Cardiac muscle cell (in vitro differentiated cells and primary cell): ENCODE measurements at places on chromosomes 7 and 10. TPM values are rescaled to one million over a fixed set of nuclear protein-coding genes. Genes with fewer than 3 reads are reported as not detected.

Gene ITIH2
- 0.09 TPM in 1 of 2 replicates, not detected in the other for polyA plus RNA-seq

Gene UNC5B
- polyA plus RNA-seq, result 73.3 and 98.3 TPM in 2 replicates

Gene ZNF853
- polyA plus RNA-seq, result 16.8 and 20.8 TPM in 2 replicates

Gene PILRA
- polyA plus RNA-seq, result 2.3 and 4.0 TPM in 2 replicates

Gene MEOX2
- 0.34 and 0.52 TPM in 2 replicates for polyA plus RNA-seq

GRCh38 chr10:113381981-113382509, 170.8 kb upstream of the HABP2 start:
- DNase-seq, result no peak
- no peak overlapping the region for H3K27ac ChIP-seq
- no peaks in the 10 kb centered on the region for H3K27me3 ChIP-seq
- no peaks in the 10 kb centered on the region for H3K4me1 ChIP-seq

DNA sequence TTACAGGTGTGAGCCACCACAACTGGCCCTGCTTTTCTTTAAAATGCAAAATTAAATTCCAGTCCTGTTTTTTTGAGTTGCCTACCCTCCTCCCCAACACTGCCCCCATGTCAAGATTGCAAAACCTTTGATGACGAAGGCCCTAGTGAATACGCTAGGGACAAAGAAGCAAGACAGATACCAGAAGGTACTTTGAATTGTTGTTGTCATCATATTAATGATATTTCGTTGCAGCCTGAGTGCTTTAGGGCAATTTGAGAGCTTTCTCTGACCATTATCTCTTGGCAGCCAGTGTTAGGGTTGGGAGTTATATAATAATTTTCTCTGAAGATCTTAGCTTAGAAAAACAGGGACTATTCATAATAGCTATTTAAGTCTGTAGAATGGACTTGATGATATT, 7.1 kb downstream of the CCSER2 start:
- H3K27me3 ChIP-seq, result no peaks in the 10 kb centered on the region
- H3K4me3 ChIP-seq, result no peak overlapping the region
- DNase-seq, result no peak
- peaks cover 4% of the 10 kb centered on the region for H3K4me1 ChIP-seq
- H3K27ac ChIP-seq, result no peak overlapping the region

DNA sequence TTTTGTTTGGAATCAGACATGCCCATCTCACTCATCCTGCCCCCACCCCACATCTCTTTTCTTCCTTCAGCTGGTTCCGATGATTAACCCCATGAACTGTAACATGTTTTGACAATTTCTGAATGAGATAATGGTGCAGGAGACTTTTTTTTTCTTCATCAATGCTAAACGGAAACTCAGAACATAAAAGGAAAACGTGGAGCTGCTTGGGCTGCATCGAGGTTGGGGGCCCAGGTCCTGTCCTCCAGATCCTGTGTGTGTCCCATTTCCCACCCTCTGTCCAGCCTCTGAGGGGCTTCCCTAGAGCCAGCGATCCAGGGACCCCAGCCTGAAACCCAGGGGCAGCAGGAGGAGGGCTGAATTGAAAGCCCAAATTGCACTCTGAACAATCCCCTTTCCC, 263.8 kb upstream of the GRB10 start:
- DNase-seq, result no peak
- H3K27me3 ChIP-seq, result no peaks in the 10 kb centered on the region
- H3K4me3 ChIP-seq, result no peak overlapping the region

DNA sequence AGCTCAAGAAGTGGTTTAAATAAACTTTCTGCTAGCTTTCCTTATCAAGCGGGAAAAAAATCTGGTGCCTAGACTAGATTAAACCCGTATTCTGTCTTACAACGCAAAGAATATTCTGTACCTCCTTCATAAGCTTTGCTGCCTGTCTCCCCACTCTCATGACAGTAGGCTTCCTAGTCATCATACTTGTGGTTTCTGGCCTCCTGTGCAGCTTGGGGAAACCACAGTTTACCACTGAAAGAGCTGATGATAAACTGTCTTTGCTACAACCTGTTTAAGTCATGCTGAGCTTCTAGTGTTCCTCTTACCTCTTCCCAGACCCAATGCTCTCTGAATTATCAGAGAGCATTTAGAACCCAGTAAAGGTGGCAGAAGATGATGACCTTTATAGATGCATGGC, 55.0 kb downstream of the PODXL start:
- H3K27ac ChIP-seq, result peak overlapping the region; percentile 66
- no peak for DNase-seq
- peaks cover 24% of the 10 kb centered on the region for H3K36me3 ChIP-seq

DNA sequence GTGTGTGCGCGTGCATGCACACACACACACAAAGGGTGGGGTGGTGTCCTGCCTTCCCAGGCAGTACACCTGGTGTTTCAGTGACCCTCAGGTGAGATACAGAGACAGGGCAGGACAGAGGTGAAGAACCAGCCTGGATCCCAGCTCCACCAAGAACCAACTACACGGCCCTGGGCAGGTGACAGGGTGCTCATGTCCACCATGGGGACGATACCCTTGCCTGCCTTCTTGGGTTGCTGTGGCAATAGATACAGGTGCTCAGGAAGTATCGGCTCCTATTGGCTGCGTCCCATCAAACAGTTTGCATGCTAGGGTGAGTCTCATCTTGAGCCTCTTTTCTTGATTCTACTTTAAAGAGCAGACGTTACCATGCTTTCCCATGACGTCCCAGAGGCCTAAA, 33.7 kb upstream of the CXCL12 start:
- no peaks in the 10 kb centered on the region for H3K4me1 ChIP-seq
- H3K27ac ChIP-seq, result no peak overlapping the region
- no peak overlapping the region for H3K4me3 ChIP-seq
- DNase-seq, result no peak

GRCh38 chr10:6748981-6749635, 169.0 kb upstream of the PRKCQ start:
- H3K4me3 ChIP-seq, result no peak overlapping the region
- H3K4me1 ChIP-seq, result no peaks in the 10 kb centered on the region
- DNase-seq, result no peak
- no peak overlapping the region for H3K27ac ChIP-seq

GRCh38 chr10:111116211-111116610, 39.4 kb downstream of the ADRA2A start:
- H3K27me3 ChIP-seq, result no peaks in the 10 kb centered on the region
- H3K27ac ChIP-seq, result no peak overlapping the region

- no peak overlapping the region for H3K27ac ChIP-seq
- H3K4me1 ChIP-seq, result no peaks in the 10 kb centered on the region
- no peak for DNase-seq
- no peaks in the 10 kb centered on the region for H3K36me3 ChIP-seq
These were observed 59.8 kb upstream of the CYP2C9 start for GRCh38 chr10:94878649-94879048.

- H3K4me3 ChIP-seq, result no peak overlapping the region
- no peaks in the 10 kb centered on the region for H3K27me3 ChIP-seq
- DNase-seq, result no peak
- no peaks in the 10 kb centered on the region for H3K36me3 ChIP-seq
- H3K4me1 ChIP-seq, result no peaks in the 10 kb centered on the region
These were observed 470.7 kb upstream of the KLF6 start for GRCh38 chr10:4255751-4256150.

GRCh38 chr7:18901982-18902421, 215.4 kb downstream of the TWIST1 start:
- H3K27me3 ChIP-seq, result no peaks in the 10 kb centered on the region
- no peak overlapping the region for H3K27ac ChIP-seq
- H3K4me1 ChIP-seq, result no peaks in the 10 kb centered on the region
- no peak for DNase-seq

GRCh38 chr7:120988591-120989256, at the start of gene CPED1:
TSS of gene CPED1 (plus strand) at chr7:120988711. CDS start at chr7:120989622, 911 bp downstream.
- H3K36me3 ChIP-seq, result no peaks in the 10 kb centered on the region
- peaks cover 9% of the 10 kb centered on the region for H3K4me1 ChIP-seq
- H3K27me3 ChIP-seq, result no peaks in the 10 kb centered on the region
- H3K4me3 ChIP-seq, result peak within 1 kb of the TSS; percentile 21

DNA sequence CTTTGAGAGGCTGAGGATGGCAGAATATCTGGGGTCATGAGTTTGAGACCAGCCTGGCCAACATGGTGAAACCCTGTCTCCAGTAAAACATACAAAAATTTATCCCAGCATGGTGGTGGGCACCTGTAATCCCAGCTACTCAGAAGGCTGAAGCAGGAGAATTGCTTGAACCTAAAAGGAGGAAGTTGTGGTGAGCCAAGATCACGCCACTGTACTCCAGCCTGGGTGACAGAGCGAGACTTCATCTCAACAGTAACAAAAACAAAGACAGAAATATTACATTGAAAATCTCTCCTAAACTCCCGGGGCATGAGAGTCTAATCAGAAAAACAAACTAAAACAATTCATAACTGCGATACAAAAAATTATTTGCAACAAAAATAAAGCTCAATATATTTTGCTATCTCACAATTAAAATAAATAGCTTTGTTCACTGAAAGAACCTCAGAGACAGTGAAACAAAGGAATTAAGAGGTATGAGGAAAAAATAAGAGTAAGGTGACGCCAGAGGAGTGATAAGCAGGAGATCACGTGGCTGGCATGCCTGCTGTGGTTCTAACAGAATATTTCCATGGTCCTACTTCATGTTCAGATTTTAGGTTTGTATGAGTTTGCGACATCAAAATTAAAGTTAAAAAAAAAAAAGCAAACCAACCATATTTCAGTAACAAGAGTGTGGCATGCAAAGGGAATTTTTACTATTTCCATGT, 527.7 kb upstream of the POM121L12 start:
- no peak overlapping the region for H3K27ac ChIP-seq
- no peaks in the 10 kb centered on the region for H3K4me1 ChIP-seq
- H3K27me3 ChIP-seq, result no peaks in the 10 kb centered on the region

DNA sequence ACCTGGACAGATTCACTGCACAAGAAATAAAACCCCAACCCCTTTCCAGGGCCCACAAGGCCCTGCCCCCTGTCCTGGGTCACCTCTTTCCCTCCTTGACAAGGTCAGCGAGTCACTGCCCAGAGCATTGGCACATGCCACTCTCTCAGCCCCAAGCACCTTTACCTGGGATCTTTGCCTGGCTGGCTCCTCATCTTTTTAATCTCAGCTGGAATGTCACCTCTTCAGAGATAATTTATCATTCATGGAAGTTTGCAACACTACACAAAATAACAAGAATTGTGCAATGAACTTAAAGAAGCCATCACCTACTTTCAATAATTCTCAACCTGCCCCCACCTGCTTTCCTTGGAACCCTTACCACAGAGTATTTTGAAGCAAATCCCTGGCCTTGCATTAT, 19.2 kb downstream of the ANTXRL start:
- no peaks in the 10 kb centered on the region for H3K36me3 ChIP-seq
- DNase-seq, result no peak
- no peak overlapping the region for H3K4me3 ChIP-seq
- no peaks in the 10 kb centered on the region for H3K27me3 ChIP-seq

GRCh38 chr10:114315566-114316420, 76.7 kb downstream of the VWA2 start:
- H3K27me3 ChIP-seq, result no peaks in the 10 kb centered on the region
- H3K4me1 ChIP-seq, result no peaks in the 10 kb centered on the region
- no peak overlapping the region for H3K27ac ChIP-seq
- no peak overlapping the region for H3K4me3 ChIP-seq
- H3K36me3 ChIP-seq, result no peaks in the 10 kb centered on the region

DNA sequence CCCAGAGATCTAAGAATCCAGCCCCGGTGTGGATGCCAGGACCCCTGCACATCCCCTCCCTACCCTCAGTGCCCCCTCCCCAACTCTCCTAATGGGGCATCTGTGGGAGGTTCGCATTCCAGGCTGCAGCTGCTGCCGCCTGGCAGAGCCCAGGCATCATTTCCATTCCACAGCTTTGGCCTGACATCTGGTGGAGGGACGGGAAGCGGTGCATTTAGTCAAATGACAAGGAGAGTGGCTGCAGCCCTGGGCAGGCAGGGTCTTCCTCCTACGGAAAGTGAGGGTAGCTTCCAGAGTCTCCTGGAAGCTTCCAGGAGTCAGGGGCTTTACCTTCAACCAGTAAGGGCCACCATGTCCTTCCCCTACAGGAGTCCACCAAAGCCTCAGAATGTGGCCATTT, 30.8 kb downstream of the PRLHR start:
- peak; percentile 37 for DNase-seq
- H3K27me3 ChIP-seq, result no peaks in the 10 kb centered on the region
- no peaks in the 10 kb centered on the region for H3K36me3 ChIP-seq
- H3K4me1 ChIP-seq, result no peaks in the 10 kb centered on the region

GRCh38 chr10:22478555-22479334, 133.4 kb downstream of the SPAG6 start:
- H3K27ac ChIP-seq, result no peak overlapping the region
- no peaks in the 10 kb centered on the region for H3K36me3 ChIP-seq
- H3K27me3 ChIP-seq, result peaks cover 93% of the 10 kb centered on the region
- H3K4me3 ChIP-seq, result no peak overlapping the region
- DNase-seq, result no peak

DNA sequence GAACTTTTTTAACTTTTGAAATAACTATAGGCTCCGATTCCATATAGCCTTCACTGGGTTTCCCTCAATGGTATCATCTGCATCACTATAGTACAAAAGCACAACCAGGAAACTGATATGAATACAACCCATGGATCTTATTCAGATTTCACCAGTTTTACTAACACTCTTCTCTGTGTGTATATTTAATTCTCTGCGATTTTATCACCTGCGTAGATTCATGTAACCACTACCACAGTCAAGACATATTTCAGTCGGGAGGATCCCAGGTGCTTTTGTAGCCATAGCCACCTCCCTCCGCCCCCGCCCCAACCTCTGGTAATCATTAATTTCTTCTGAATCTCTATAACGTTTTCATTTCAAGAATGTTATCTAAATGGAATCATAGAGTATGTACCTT, 82.8 kb upstream of the C7orf33 start:
- H3K4me3 ChIP-seq, result no peak overlapping the region
- no peaks in the 10 kb centered on the region for H3K27me3 ChIP-seq
- no peak for DNase-seq
